ENCODE measurements at places on chromosomes 2 and 18.
A peak's percentile ranks its signal among the peaks of the same experiment; 100 is the strongest.

DNA sequence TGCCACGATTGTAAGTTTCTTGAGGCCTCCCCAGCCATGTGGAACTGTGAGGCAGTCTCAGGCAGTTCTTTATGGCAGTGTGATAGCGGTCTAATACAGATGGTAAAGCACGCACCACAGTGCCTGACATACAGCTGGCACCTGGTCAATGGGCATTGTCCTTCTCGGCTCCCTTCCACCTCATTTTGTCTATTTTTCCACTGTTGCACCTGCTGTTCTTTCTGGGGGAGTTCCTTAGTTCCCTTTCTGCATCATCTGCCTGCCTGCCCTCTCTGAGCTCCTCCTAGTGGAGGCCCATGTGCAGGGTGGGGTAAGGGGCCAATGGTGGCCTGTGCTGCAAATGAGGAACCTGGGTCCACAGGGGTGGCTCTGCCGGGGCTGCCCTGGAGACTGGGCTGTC, 157.6 kb downstream of the LPIN1 start:
- no peak for DNase-seq

DNA sequence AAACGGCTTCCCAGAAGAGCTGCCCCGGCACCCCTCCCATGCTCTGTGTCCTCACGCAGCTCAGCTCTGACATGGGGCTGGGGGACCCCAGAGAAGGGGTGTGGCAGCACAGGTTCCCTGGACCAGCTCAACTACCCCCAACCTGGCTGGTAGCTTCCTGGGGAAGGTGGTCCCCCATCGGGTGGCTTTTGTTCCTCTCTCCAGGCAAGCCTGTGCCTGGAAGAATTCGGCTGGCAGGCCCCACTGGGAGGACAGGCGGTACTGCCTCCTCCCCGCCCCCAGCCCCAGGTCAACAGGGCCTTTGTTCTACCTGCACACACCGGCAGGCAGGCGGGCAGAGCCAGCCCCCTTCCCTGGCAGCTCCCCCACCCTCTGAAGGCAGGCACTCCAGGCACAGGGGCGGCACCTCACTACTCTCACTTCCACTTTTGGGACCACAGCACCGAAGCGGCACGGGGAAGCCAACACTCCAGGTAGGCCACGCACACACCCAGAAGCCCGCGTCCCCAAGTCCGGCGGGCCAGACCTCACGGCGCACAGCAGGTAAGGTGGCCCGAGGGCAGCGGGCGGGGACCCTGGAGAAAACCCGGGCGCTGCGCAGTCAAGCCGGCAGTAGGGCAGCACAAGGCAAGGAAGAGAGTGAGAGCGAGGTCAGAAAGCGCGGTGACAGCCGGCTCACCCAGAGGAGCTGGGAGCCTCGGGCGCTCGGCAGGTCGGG, 1.3 kb downstream of the HS6ST1 start:
- peak; percentile 23 for DNase-seq

DNA sequence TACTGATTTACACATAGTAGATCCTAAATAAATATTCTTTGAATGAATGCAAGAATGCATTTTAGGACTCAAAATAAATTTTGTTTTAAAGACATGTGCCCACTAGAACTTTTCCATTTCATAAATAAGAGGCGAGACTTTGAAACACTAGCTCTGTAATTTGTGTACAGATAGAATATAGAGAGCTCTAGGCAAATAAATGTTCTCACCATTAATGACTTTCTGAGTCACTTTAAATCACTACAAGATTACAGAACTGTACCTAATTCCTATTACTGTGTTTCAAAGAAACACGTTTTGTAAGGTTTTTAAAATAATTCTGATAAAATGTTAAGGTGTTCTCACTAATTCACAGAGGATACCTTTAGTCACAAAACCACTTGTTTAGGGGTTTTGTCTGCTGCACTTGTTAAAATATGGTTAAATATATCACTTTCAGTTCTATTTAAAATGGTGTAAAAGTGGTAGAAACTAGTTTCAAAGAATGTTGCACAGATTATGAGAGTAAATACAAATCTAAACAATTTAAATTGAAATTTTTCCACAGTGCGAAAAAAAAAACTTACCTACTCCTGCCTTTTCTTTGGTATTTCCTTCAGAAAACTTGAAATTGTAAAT, 158.7 kb upstream of the ZC3H15 start:
- no peak for DNase-seq

DNA sequence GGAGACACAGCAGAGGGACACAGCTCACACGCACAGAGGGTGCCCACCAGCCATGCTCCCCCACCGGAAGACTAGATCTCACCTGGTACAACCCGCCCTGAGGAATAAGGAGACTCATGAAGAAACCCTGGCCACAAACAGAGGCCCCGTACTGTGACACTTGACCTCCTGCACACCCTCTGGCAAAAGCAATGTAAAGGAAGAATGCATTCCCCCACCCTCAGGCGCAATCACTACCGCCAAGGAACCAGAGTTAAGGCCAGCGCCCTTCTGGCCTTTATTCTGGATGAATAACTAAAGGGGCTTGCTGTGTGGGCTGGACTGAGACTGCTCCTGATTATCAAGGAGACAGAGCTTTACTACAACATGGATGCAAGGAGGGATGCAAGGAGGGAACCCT, 509.2 kb upstream of the SPHKAP start:
- DNase-seq: no peak

DNA sequence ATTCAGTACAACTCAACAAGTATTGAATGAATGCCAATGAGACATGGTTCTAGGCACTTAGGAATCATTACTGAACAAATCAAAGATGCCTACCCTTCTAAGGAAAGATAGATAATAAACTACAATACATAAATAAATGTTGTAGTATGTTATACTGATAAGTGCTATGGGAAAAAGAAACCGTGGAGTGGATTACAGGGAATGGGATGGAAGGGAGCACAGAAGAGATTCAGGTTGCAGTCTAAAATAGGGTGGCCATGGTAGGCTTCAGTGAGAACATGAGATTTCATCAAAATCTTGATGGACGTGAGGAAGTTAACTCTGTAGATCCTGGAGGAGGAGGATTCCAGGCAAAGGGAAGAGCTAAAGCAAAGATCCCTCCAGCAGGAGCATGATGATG, 17.9 kb upstream of the CREB1 start:
- no peak for DNase-seq

DNA sequence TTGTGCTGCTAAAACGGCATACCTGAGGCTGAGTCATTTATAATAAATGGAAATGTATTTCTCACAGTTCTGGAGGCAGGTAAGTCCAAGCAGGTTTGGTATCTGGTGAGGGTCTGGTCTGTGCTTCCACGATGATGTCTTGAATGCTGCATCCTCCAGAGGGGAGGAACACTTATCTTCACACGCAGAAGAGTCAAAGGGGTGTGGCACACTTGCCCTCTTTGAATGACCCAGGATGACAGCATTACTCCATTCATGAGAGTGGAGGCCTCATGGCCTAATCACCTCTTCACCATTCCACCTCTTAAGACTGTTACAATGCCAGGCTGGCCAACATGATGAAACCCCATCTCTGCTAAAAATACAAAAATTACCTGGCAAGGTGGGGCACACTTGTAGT, 61.0 kb downstream of the NCAPH start:
- DNase-seq: no peak

DNA sequence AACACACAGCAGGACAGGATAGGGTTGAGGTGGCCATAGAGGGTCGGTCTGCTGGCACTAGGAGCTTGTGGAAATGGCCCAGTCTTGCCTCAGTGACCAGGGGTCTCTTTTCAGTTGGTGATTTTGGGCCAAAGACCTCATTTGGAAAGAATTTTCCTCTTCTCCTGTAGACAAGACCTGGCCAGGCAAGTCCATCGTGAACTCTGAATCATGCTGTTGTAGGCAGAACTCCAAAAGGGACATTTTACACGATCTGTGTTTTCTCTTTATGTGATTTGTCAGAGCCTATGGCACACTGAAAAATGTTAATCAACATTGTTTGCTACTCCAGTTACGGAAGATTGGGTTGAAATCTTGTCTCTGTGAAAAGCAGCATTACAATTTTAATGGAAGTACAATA, 126.1 kb upstream of the PXDN start:
- no peak for DNase-seq

GRCh38 chr18:78789850-78790249, 189.8 kb upstream of the SALL3 start:
- no peak for DNase-seq

DNA sequence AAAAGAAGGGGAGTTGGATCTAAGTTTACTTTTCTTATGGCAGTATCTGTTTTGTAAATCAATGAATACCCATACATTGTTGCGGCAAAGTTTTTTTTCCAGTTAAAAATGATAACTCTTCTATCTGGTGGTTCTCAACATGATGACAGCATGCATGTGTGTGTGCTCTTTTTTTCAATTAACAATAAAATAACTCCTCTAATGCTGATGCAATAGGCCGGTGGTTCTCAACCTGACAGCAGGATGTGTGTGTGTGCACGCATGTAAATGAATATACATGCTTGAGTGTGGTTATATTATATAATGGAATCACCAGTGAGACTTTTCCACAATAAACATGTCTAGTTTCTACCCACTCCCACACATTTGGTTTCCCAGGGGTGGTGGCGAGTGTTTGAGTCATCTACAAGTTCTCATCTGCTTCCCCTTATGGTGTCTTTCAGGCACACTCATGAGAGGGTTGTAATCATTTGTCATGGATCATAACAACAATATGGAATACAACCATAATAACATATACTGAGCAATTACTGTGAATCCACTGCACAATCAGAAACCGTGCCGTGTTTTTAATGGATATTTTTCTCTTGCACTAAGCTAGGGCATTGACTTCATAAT, 31.2 kb downstream of the PARD3B start:
- DNase-seq: no peak

DNA sequence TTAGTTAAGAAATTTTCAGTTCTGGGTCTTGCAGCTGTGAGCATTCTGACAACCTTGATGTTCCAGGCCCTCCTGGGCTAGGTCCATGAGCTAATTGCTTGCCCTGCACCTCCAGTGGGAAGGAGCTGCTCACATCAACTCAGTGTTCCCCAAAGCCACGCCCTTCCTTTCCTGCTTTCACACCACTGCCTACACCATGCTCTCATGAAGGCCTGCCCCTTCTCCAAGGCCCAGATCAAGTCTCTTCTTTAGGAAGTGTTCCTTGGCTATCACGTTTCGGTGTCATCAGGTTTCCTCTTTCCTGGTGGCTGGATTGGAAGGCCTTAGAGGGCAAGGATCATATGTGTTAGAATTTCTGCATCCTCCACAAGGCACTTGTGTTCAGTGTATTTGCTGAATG, 18.8 kb downstream of the TMEM127 start:
- no peak for DNase-seq

- DNase-seq: no peak
Measured at GRCh38 chr2:3464401-3465005, 54.8 kb downstream of the ADI1 start.

DNA sequence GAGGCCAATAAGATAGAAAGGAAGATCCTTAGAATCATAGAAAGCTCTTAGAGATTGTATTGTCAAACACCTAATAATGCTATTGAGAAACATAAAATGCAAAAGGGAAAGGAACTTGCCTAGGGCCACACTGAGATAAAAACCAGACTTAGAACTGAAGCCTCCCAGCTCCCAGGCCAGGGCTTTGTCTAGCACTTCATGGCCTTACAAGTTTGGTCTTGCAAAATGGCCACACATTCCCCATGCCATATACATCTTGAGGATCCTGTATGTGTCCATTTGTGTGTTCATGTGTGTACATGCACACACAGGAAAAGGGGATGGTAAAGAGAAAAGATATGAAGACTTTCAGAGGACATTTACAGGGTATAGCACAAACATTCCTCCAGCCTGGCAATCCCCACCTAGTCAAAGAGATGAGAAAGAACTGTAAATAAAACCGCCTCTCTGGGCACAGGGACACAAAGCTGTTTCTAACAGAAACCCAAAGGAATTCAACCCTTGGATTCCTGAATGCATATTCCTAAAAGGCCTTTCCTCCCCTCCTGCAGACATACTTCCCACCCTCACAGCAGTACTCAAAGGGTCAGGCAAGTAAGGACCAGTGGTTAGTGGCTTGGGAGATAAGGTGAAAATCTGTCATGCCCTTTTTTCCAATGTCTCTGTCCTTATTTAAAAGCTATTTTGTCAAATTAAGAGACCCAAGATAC, 99.7 kb upstream of the KLHL29 start:
- no peak for DNase-seq

DNA sequence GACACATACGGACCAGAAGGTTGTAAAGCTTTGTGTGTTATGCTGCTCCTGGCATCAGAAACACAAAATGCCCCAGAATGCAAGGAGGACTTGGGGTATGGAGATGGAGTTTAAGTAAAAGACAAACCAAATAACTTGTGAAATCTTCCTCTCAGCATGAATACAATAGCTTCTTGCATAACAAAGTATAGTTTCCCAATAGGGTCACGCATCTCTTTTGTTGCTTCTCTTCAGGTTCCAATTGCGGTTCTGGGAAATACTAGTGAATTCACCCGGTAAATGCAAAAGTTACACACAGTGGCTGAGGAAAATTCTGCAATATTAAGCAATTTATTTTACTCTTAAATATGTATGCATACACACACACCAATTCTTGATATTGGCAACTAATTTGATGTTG, 339.2 kb upstream of the EPHA4 start:
- DNase-seq: no peak

- no peak for DNase-seq
Measured at GRCh38 chr2:110854355-110855081, 122.1 kb downstream of the ACOXL start.

- DNase-seq: no peak
Measured at GRCh38 chr2:8719528-8719927, 37.7 kb downstream of the ID2 start.

DNA sequence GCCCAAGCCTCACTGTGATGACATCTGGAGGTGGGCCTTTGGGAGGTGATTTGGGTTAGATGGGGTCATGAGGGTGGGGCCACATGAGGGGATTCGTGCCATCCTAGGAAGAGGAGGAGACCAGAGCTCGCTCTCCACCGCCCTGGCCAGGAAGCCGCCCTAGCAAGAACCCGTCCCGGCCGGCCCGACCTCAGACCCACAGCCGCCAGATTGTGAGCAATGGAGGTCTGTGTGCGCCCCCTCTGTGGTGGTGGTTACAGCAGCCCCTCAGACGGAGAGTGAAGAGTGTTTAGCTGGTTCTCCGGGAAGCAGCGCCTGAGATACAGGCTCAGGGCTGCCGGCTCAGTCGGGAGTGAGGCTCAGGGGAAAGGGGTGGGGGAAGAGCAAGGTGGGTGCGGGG, 83.3 kb downstream of the RTP5 start:
- DNase-seq: no peak

DNA sequence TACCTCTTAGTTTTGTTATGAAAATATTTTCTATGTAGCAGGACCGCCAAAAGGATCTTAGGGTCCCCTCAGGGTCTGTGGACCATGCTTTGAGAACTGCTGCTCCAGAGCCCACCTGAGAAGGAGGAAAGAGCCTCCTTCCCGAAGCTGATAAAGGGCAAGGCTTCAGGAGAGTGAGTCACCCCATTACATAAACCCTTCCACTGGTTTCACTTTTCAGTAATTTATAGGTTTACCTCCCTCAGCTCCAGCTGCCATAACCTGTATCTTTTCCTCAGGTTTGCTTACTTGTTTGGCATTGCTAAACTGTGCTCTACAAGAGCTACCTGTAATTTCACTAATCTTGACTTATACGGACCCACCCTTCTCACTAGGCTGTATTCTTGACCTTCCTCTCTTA, 6.6 kb downstream of the TTLL4 start:
- no peak for DNase-seq

- peak; percentile 29 for DNase-seq
Measured at GRCh38 chr2:239548451-239548871, 147.6 kb upstream of the HDAC4 start.
